ENCODE measurements at places on chromosomes 2 and 18.

DNA sequence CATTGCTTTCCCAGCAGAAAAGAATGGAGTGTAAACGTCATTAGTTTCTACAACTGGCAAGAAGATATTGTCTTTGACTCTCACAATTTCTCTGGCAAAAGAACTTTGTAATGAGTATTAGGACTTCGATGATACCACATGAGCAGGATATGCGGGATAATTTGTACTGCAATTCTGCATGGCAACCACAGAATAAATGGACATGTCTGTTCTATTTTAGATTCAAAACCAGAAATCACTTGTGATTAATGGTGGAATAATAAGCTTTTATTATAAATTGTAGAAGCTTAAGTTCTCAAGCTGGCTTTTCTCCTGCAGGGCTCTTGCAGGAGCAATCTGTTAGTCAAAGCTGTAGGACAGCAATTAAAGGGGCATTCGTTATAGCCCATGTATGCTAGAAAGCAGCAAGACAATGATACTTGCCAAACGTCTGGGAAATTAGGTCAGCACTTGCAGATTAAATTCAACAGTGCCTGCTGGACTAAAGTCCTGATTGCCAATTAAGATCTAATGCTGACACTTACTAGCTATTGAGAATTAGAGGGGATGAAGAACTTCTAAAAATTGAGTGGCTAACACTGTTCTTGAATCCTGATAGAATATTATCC lies 177.9 kb downstream of the PTH2R start:
- no peak for DNase-seq

DNA sequence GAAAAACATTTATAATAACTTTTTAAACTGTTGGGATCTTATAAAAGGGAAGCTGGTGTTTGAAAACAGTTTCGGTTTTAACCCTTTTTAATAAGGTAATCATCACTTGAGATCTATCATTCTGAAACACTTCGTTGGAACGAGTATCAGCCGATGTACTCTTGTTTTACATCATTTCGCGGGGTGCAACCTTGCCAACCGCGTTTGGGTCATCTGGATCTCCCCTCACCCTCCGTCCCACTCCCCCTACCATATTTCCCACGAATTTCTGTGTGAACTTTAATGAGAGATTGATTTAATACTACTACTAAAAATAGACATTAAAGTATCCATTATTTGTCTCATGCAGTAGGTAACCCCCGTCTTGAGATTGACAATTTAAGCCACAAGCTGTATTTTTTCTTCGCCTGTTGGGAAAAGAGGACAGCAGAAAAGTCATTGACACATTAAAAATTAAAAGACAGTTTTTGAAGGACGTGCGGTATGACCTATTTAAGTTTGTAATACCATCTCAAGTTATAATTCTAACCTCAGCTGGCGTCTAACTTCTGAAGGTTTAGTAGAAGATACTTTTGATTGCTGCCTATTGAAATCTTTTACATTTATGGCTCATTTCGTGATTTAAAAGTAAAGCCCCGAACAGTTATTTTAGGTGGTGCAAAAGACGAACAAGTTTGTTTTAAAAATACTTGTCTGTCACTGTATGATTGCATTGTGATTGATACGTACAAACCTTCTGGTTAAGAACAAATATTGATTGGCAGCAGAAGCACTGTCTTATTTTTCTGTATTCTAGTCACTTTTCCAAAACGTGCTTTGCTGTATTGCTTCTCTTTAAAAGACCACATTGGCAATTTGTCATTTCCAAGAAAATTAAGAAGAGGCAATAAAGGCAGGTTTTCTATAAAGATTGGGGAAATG lies 1.5 kb downstream of the CREB1 start:
- DNase-seq, result no peak

DNA sequence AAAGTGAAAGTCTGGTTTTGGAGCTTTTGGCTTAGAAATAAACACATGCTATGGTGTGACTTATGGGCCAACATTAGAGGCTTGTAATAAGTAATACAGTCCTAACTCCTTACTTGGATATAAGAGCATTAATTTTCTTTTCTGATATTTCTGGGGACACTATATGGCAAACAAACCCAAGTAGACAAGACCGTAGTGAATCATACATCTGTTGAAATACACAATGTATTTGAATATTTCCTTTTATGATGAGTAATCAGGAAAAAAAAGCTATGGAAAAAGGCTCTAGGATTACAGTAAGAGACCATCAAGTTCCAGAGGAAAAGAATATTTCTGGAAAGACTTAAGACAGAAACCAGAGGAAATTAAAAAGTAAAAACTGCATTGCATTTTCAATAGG lies 146.0 kb upstream of the CYP26B1 start:
- no peak for DNase-seq

DNA sequence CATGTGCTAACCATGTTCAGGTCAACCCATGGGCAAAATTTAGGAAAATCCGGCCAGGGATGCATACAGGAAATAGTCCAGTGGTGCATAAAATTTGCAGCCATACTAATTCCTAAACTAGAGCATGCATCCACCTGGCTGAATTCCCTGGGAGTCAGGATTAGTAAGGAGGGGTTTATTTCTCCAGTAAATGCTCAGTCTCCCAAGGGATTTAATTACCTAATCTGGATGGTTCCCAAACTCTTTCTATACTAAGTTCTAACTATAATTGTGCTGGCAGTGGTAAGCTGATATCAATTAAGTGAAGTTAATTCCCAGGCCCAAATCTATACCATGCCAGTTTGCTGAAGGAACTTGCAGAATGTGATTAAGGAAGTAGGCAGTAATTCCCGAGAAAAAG lies 26.2 kb upstream of the EVA1A start:
- DNase-seq, result no peak

DNA sequence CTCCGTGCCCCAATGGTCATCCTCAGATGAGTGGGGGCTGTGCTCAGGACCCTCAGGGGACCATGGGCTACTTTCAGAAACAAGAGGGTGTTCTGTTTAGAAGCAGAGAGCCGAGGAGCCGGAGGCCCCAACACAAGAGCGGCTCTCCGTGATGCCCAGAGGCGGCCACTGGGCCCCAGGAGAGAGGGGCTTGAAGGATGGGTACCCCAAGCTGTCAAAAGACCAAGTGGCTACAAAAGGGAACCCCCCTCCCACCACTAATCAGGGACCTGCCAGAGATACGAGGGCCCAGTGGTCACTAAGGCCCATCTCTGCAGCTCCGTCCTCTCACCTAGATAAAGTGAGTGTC lies 93.6 kb downstream of the HDAC4 start:
- DNase-seq, result no peak

DNA sequence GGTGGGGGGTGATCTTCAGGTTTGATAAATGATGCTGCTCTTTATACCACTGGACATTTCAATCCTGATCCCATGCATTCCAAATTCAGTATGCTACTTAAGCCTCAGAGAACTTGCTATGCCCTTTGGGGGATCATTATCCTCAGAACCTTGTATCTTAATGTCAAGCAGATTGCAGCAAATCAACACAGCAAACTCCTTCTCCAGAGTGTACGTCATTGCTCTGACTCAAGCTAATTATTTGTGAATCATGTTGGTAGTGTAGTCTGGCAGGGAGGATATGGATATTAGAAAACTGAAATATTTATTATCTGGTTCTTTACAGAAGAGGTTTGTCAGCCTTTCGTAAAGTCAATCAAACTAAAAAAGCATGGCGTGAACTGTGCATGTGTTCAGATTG lies 562.5 kb upstream of the FAM98A start:
- no peak for DNase-seq

GRCh38 chr18:62576845-62577512 lies 54.2 kb downstream of the ZCCHC2 start:
- no peak for DNase-seq

GRCh38 chr2:234251326-234252271 lies 201.1 kb downstream of the SPP2 start:
- no peak for DNase-seq

DNA sequence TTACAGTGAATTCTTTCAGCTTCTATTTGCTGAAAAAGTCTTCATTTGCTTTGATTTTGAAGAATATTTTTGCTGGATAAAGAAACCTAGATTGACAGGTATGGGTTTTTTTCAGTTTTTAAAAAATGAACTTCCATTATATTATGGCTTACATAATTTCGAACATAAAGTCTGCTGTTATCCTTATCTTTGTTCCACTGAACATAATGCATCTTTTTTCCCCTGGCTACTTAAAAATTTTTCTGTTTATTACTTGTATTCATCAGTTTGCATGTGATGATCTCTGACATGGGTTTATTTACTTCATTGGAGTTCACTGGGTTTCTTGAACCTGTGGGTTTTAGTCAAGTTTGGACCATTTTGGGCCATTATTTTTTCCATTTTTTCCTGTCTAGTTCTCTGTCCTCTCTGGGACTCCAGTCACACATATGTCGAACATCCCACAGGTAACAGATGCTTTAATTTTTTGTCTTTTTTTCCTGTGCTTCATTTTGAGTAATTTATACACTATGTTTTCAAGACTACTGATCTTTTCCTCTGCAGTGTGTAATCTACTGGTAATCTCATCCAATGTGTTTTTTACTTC lies 33.1 kb downstream of the SEC11C start:
- no peak for DNase-seq

GRCh38 chr18:34223164-34223892 lies 1.4 kb downstream of the NOL4 start:
- no peak for DNase-seq

DNA sequence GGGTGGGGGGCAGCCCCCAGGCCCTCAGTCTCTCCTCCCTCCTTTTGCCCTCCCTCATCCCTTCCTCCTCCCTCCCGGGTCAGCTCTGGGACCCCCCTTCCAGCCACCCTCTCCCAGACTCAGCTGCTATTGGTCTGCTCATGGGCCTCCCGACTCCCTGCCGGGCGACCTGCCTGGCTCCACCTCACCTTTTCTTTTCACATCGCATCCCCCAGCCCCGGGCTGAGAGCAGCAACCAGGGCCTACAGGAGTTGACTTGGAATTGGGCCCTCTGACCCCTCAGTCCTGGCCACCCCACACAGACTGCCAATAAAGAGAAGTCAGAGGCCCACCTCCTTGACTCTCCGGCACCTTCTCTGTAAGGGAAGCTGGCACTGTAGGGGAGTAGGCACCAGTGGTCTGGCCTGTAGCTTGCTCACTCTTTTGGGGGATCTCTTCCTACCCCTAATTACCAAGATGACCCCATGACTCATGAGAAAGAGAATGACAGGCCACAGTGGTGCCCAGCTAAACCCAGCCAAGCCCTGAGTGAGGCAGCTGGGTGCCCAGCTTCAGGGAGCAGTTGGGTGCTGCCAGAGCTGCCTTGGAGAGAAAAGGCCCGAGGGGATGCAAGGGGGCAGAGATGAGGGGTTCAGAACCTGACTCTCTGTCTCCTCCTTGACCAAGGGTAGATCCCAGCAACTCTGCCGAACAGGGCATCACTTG lies 2.0 kb upstream of the ECEL1 start:
- DNase-seq, result no peak

DNA sequence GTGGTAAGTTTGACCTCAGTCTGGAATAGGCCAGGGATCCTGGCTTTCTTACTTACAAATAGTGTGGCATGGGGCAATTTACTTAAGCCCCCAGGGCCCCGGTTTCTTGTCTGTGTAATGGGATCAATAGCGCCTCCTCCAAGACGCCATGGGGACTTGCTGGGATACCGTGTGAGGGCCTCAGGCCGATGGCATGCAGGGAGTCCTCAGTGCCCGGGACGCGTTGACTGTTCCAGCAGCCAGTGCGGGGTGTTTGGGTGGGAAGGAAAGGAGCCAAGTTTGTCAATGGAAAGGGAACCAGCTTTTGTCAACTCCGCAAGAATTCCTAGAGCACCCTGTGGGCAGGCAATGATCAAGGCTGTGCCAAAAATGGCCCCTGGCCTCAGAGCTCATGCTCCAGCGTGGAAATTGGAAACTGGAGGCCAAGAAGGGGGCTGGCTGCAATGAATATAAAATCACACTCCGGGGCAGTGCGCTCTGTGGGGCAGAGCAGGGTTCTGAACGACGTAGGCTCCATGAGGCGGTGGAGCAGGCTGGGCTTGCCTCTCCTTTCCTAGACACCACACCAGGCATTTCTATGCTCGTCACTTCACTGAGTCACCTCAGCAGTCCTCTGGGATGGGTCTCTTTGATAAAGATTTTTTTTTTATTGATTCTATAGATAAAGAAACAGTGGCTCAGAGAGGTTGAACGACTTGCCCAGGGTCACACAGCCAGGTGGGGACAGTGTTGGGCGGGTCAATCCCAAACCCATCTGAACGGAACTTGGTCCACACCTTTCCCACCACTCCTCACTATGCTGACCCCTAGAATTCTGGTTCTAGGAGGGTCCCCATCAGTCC lies 56.7 kb upstream of the ASAP2 start:
- no peak for DNase-seq

DNA sequence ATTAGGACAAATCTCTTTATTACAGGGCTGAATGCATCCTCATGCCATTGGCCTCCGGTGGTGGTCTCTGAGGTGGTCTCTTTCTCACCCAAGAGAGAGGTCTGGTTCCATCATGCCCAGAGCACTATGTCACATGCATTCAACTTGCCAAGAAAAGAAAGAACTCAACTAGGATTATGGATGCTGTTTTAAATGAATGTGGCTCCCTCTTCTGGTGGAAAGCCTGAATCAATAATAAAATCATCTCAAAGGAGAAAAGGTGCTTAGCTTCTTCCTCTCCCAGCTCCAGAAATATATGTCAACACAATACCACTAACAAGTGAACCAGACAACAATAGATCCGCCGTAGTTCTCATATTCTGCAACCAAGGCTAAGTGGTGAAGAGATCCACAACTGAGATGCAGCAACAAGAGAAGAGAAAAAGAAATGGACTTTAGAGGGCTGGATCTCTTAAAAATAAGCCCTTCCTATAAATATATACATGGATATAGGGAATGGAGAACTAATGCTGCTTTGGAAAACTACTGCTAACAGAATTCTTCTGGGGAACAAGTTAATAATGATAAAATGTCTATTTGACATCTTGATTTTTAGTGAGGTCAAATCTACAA lies 396.8 kb downstream of the NCKAP5 start:
- DNase-seq, result peak; percentile 47

DNA sequence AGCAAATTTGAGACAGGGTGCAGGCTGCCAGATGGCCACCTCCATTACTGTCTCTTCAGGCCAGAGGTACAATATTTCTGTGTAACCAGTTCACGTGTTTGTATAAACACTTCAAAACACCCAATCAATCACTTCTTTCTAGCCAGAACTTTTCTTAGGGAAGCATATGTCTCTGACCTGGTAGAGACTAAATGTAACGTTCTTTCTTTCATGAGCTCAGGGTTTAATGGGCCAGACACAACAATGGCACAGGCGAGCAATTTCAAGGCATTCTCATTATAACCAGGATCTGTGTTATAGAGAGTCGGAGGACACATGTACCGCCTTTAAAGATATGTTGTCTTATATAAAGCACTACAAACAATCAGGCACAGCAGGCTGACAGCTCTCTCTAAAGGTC lies 1846.4 kb upstream of the PIK3C3 start:
- DNase-seq, result no peak

DNA sequence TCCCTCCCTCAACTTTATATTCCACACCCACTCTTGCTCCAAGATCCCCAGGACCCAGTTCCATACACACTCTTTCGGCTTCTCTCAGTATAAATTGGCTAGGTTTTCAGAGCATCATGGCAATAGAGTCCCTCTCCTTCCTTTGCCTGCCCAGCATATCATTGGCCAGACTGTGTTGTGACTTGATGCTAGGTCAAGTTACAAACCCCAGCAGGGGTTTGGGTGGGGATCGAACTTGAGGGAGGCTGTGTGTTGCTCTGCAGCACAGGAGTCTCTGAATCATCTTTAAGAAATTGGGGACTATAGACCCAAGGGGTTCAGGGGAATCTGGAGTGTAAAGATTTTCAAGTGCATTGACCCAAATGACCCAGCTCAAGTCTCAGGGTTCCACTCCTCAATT lies 477.5 kb upstream of the MEIS1 start:
- DNase-seq, result no peak

GRCh38 chr18:74942319-74942910 lies 266.5 kb downstream of the PTGR3 start:
- DNase-seq, result no peak

Measured in AML-193 (cell line).